ENCODE measurements at places on chromosomes 7 and 10.

DNA sequence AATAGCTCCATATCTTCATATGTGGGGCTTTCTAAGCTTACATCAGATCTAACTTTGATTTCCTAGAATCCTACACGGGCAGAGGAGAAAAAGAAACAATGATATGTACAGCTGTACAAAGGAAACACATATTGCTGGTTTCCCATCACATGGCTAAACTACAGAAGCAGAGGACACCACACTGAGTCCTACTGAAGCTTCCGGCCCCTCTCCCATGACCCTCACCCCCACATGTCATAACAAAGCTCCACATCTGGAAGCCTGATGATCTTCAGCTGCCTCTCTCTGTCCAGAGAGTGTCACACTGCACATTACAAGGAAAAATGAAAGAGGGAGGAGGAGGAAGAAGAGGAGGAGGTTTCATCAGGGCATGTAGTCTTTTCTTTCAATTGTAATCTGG, 14.0 kb downstream of the SLC16A12 start:
- DNase-seq, result no peak

- DNase-seq, result no peak
Measured at GRCh38 chr10:23585666-23586065, 146.8 kb downstream of the OTUD1 start.

- no peak for DNase-seq
Measured at GRCh38 chr7:47636433-47637175, 54.7 kb upstream of the TNS3 start.

DNA sequence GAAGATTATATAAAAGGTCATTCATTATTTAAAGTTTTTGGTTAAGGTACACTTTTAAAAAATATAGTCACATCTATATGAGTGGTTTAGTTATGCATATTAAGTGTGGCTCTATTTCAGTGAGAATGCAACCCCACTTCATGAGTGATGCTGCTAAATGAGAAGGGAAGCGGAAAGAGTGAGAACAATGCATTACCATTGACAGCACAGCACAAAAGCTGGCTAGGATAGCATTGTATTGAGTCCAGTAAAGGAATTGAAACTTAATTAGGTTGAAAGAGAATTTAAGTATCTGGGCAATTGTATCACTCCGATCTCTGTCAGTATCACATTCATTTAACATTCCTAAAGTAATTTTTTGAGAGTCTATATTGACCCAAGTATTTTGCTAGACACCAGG, 13.2 kb downstream of the POM121L12 start:
- DNase-seq, result no peak

GRCh38 chr10:87896216-87896615, 32.8 kb downstream of the PTEN start:
- DNase-seq, result no peak
